ENCODE measurements at places on chromosomes 6 and 20. TPM values are rescaled to one million over a fixed set of nuclear protein-coding genes. Genes with fewer than 3 reads are reported as not detected.

The ENPP1 gene
- total RNA-seq: 7.4 TPM

The ID4 gene
- 18.0 TPM for total RNA-seq

The FNDC11 gene
- 0.25 TPM for total RNA-seq

The DDX43 gene
- 0.99 TPM for total RNA-seq

Data from fibroblast of the aortic adventitia (primary cell).